ENCODE measurements at places on chromosomes 3 and 15.

- DNase-seq: peak; percentile 35
These were observed 143.7 kb downstream of the NR1D2 start for GRCh38 chr3:24088782-24089181.

- no peak for DNase-seq
These were observed 176.9 kb downstream of the TNIK start for GRCh38 chr3:171283183-171283847.

GRCh38 chr15:57606816-57607215, 15.1 kb downstream of the MYZAP start:
- DNase-seq: no peak

GRCh38 chr15:75620058-75620820, 5.3 kb downstream of the SNUPN start:
- DNase-seq: no peak

GRCh38 chr3:117691526-117691925, 981.9 kb downstream of the TUSC7 start:
- no peak for DNase-seq
